ENCODE measurements at places on chromosomes 2 and 18.

DNA sequence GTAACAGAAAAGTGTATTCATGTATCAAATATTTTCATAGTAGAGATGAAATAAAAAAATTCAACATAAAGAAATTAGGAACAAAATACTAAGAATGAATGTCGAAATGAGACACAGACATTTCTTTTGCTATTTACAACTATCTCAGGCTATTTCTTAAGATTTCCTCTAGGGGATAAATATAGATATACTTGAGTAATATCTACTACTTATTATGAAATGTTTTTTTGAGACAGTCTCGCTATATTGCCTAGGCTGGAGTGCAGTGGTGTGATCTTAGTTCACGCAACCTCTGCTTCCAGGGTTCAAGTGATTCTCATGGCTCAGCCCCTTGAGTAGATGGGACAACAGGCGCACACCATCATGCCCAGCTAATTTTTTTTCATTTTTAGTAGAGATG is 326.1 kb downstream of the RNF144A start:
- no peak for DNase-seq

DNA sequence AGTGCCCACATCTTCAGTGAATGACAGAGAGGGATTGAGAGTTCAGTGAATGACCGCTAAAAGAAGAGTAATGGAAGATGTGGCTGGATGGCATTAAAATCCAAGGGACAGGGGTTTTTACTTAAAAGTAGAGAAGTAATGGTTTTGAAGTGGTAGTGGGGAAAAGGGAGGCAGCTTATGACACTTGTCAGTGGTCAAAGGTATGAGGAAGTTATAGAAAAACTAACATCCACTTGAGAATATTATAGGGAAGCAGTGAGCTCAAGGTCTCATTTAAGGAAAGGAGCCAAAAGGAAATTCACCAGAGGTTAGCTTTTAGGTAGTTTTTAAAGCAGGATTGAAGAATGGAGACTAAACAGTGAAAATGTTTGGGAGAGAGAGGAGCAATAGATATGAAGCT is 24.3 kb downstream of the CDK15 start:
- no peak for DNase-seq

DNA sequence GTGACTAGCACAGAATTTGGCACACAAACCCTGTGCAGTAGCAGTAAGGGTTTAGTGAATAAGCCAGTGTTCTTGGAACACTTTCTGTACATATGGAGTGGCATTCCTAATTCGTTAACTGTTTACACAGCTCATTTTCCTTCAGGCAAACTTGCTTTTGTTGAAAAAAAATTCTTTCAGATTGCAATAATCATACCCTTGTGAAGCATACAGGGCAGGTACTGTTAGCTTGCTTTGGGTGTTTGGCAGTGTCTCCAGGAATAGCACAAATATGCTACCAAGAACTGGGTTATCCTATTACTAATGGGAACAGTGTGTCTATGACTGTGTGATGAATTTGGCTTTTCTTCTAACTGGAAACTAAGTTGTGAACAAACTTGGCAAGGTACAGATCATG is 33.4 kb downstream of the UGP2 start:
- no peak for DNase-seq

DNA sequence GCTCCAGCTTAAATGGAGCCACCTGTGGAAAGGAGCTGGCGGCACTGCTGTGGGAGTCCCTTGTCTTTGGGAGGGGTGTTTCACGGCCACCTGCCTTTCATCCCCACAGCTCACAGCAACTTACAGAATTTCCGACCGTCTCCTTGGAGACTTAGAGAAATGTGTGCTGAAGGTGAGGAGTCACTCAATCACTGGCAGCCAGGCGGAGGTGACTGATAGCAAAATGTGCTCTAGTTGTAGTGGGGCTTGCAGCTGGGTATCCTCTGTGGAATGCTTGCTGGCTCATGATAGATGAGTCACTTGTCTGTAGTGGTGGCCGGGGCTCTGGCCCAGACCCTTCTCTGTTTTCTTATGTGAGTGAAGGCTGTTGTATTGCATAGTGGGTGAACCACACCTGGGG is 110.7 kb downstream of the SH3RF3 start:
- DNase-seq, result no peak

DNA sequence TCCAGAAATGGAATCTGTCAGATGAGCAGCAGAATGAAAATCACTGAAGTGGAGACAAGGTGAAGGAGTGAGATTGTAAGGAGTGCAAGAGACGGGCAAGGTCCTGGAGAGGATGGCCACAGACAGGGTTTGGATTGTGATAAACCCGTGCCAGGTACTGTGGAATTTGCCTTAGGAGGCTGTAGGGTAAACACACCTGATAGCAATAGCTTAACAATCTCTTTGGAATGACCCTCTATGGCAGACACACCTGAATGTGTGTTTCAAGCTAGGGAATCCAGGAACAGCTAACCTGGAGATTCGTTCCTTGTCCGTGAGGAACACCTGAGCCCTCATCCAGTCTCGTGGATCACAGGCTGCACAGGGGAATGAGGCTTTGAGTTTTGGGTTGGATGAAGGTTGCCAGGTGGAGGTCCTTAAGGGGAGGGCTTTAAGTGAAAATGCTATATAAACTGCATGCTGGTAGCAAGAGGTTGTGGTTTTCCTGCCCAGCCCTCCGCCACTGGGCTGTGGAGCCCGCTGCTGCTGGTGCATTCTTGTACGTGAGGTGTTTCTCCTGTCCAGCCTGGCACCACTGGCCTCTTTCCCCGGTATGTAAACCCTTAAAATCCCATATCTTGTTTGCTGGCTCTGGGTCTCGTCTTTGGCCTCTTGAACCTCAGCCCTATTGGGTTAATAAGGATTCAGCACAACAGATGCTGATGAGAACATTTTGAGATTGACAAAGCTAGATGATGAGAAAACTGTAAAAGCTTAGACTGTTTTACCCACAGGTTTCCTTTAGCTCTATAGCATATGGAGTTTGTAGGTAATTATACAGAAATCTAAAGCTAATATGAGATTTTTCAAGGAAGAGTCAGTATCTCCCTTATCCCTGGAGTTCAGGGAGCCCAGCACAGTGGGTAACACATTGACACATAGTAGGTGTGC is 117.9 kb downstream of the ARHGAP15 start:
- DNase-seq, result no peak

GRCh38 chr2:30675758-30676157 is 131.5 kb downstream of the CAPN13 start:
- DNase-seq, result no peak

DNA sequence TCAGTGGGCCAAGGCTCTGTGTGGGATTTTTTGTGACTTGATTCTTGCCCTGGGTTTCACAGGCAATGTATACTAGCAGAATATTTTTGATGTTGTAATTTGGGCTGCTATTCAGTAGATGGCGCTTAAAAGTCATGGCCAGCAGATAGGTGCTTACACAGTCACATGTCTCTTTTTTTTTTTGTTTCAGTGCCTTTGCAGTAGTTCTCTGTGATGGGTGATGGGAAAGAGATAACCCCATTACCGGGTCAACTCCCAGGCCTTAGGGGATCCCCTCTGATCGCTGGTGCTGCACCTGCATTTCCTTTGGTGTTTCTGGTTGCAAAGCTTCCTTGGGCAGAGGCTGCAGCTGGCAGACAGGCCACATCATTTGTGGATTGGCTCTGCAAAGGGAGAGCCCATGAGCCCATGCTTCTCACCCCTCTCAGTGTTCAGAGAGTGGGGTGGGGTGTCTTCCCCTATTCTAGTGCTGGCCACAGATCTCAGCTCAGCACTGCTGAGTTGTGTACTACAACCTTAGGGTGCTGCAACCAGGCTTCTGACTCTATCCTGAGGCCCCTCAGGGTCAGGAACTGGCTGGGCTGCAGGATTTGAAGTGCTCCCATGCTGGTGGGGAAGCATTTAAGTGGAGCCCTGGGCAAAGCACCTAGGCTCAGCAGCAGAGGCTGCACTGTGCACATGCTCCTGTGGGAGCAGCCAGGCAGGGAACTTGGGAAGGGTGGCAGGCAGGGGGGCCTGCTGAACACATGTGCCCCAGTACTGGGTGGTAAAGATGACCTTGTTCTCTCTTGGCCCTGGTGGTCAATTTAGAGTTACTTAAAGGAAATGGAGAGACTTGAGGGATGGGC is 219.8 kb upstream of the SPHKAP start:
- peak; percentile 13 for DNase-seq

- no peak for DNase-seq
These were observed 39.6 kb downstream of the LCLAT1 start for GRCh38 chr2:30486655-30487054.

- DNase-seq, result no peak
These were observed 48.7 kb downstream of the ACYP2 start for GRCh38 chr2:54164106-54164505.

DNA sequence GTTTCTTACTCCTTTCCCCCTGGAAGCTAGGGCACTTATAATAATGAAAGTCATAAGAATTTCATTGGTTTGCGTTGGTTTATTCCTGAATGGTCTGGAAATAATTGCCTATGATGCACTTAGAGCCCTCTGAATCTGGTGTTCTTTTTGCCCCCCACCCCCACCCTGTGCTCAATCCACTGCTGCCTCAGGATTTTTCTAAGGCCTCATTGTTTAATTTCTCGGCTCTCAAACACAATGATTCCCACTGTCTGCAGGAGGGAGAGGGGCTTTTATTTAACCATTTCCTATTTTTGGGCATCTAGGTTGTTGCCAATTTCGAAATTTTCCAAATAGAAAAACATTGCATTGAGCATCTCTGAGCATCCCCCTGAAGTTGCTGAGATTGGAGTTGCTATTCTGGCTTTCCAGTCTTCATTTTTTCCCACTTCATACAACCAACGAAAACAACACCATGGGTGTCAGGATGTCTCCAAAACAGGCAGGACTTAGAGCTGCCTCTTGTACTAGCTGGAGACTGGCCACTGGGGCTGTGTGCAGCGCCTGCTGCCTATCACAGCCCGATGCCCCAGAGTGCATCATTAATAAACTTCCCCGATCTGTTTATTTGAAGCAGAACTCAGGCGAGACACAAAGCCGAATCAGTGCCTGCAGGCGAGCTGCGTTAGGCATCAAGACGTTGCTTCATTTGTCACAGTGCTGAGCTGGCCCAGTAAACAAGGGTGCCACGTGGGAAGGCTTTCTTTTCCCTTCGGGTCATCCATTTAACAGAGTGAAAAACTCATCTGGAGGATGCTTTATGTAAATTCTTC is 1.8 kb upstream of the PCARE start:
- no peak for DNase-seq

GRCh38 chr2:106658616-106659015 is 171.5 kb downstream of the CD8B2 start:
- no peak for DNase-seq

DNA sequence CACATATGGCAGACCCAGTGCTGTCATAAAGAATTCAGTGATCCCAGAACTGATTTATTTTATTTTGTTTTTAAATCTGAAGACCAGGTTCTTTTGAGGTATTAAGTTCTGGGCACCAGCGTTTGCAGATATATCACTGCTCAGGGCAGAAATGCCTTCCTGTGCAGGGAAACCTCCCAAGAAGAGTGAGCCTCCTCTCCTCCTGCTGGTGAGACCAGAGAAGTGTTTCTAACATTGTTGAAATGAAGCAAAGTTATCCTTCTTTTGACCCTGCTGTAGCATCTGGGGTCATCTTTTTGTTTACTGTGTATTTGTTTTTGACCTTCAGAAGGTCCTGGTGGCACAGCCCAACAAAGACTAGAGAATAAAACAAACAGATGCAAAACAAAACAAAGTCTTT is 94.0 kb downstream of the AQP4 start:
- peak; percentile 14 for DNase-seq

- peak; percentile 74 for DNase-seq
These were observed 60.1 kb upstream of the GLI2 start for GRCh38 chr2:120675460-120676130.

DNA sequence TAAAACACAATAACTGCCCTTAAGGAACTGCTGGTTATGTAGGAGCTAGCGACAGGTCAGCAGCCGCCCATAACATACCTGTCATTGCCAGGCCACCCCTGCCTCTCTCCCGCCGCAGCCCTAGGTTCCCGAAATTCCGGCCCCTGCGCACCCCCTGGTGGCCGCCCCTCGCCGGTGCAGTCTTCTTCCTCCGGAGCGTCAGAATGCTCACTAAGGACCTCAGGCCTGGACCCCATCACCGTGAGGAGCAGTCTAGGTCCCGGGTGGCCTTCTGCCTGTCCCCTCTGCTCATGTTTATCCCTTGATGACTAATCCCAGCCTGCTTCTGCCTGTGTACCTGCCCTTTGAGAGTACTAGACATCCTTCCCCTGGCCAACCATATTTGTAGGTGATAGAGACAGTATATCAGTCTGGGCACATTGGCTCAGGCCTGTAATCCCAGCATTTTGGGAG is 115.7 kb upstream of the SLC1A4 start:
- DNase-seq, result peak; percentile 74

GRCh38 chr2:12957251-12957650 is 240.5 kb downstream of the TRIB2 start:
- no peak for DNase-seq

DNA sequence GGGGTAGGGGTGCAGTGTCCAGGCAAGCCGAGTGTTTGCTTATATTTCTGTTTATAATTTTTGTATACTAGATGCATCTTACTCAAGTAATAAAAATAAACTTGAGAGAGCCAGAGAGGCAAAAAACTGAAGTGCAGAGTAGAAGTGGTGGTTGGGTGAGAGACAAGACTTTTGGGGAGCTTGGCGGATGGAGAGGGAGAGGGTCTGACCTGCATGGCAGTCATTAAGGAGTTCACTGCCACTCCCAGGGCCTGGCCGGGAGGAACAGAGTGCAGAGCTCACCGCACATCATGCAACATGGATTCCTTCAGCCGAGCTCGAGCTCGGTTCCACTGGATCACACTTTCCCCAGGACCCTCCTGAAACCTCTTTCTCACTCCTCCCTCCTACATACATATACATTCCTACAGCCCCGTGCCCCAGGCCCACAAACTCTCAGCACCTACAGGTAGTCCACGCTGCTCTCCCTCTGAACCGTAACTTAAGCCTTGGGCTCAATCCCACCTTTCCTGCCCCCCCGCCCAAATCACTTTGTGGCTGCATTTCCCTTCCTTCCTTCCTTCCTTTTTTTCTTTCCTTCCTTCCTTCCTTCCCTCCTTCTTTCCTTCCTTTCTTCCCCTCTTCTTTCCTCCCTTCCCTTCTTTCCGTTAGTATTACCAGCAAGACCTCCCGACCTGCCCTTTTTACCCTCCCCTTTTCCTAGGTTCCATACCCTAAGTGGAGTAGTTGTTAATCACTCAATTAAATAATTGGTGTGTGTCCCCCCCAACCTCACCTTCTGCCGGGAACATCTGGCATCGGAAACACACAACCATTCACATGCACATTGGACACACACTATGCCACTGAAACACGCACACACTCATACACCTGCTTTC is 37.1 kb upstream of the ATP6V1B1 start:
- DNase-seq, result no peak

- peak; percentile 37 for DNase-seq
These were observed 340 bp downstream of the SLC40A1 start for GRCh38 chr2:189580241-189580651.

- no peak for DNase-seq
These were observed 31.6 kb downstream of the FAM161A start for GRCh38 chr2:61822255-61822654.

GRCh38 chr2:172462373-172462848 is 35.0 kb downstream of the ITGA6 start:
- DNase-seq, result no peak

Measured in GM13977 (cell line).